Ammon's horn (tissue), 1 donor: ENCODE measurements at places on chromosomes 6 and 20.

GRCh38 chr6:97841763-97842162, 558.7 kb upstream of the MMS22L start:
- DNase-seq = no peak

DNA sequence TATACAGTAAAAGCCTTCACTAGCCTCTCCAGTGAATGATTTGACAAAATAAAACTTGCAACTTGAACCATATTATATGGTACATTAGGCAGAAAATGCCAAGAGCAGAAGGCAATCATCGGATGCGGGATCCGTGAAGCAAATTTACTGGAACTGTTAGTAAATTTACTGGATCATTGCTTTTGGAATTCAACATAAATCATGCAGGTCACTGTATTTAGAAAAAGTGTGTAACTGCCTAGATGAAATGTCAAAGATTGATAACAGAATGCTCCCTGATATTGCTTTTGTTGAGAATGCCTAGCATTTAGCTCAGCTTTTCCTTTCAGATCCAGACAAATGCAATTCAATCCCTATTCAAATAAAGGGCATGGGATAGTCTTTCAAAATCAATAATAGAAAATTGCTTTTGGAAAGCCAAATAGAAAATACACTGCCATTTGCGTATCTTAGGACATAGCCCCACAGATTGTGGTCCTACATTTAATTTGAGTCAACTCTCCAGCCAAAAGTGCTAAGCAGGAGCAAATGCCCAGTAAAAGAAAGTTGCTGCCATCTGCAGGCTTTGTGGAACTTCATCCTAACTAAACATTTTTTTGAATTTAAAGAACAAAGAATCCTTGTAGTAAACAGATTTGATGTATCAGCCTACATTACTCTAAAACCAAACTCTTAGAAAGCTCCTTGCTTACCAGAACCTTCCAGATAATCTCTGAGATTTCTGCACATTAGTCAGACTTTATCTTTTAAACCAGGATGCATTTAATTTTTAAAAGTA, 109.5 kb upstream of the HSF2 start:
- peak; percentile 49 for DNase-seq

- DNase-seq = no peak
These were observed 122.1 kb upstream of the SPACA1 start for GRCh38 chr6:87925373-87926060.

DNA sequence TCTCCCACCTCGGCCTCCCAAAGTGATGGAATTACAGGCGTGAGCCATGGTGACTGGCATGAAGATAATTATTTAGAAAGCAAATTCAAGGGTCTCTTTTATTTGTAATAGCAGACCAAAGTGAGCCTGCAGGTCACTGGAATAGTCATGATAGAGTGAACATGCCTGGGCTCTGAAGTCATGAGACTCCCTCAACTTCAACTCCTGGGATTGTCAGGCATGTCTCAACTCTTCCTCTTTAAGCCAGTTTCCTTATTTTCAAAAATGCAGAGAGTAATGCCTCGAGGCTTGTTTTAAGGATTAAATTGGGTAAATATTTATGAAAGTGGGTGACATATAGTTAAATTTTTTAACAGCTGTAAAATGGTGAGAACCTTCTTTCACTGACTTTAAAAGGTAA, 22.7 kb upstream of the HECA start:
- no peak for DNase-seq

- no peak for DNase-seq
These were observed 28.6 kb downstream of the ADRM1 start for GRCh38 chr20:62331347-62331746.

DNA sequence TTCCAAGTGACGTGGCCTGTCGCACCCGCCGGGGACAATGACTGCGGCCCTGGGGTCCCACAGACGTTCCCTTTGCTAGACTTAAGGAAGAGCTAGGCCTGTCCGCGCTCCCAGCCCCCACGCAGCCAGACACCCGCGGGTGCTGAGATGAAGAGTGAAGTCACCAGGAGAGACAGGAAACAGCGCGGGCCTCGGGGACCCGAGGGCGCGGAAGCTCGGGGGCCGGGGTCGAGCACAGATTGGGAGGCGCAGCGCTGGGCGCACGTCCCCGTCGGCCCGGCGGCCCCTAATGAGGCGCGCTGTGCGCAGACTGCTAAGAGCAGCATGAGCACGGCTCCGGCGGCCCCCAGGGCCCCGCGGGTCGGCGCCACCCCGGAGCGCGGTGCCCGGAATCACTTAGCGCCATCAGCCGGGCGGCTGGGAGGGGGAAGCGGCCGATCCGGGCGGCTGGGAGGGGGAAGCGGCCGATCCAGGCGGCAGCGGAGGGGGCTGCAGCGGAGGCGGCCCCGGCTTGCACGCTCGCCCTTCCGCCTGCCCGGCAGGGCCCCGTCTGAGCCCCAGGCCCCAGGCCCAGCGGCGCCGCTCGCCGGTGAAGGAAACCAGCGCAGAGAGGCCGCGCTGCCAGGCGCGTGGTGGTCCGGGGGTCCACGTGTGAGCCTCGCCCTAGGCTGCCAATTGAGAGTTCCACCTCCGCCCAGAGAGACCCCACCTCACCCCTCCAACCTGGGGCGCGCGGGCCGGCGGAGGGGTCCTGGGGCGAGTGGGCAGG, 8.3 kb upstream of the AVP start:
- DNase-seq = no peak

DNA sequence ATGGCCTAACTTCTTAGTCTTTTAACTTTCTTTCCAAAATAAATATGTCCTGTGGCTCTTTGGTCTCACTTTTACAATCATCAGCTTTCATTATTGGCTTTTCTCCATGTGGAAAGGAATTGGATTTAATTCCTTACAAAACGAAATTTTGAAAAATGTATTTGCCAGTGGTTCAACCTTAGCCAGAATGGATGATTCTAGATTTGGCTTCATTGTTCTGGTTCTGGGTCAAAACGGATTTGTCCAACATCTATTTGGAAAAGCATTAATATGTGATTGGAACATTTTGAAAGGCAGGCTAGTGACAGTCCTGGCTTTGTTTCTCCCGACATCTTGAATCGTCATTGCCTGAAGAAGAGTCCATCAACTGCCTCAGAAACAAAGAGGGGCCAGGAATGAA, 59.2 kb downstream of the TENT5A start:
- DNase-seq = no peak

- no peak for DNase-seq
These were observed 40.1 kb upstream of the TMEM181 start for GRCh38 chr6:158519761-158520160.

DNA sequence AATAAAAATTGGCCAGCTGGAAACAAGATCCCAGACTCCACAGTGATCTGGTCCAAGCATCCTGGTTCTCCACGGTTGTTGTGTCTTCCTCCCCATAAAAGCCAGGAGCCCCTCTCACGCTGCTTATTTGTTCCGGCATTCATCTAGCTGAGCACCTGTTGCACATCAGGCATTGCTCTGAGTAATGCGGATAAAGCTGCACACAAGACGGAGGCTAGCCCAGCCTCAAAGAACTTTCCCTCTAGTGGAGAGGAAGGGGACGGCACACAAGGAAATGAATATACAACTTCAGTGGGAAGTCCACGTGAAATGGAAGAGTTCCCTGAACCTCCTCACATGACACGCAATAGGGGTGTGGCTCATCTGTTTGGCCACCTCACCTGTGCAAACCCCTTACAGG, 30.3 kb upstream of the NXT1 start:
- DNase-seq = no peak

DNA sequence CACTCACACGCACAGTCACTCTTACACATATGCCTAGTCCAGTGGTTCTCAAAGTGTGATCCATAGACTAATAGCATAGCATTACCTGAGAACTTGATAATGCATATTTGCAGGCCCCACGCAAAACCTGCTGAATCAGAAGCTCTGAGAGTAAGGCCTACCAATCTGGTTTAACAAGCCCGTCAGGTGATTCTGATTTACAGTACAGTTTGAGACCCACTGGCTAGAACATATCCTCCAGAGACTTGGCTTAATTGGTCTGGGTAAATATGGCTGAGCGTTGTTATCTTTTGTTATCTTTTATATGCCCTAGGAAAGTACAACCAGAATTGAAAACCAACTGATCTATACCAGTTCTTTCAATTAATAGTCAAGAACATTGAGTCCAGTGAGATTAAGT, 9.6 kb downstream of the TSPYL4 start:
- no peak for DNase-seq

GRCh38 chr6:80321011-80321410, 214.5 kb downstream of the BCKDHB start:
- no peak for DNase-seq

- peak; percentile 57 for DNase-seq
These were observed 1211.1 kb upstream of the GJE1 start for GRCh38 chr6:140921366-140922226.

DNA sequence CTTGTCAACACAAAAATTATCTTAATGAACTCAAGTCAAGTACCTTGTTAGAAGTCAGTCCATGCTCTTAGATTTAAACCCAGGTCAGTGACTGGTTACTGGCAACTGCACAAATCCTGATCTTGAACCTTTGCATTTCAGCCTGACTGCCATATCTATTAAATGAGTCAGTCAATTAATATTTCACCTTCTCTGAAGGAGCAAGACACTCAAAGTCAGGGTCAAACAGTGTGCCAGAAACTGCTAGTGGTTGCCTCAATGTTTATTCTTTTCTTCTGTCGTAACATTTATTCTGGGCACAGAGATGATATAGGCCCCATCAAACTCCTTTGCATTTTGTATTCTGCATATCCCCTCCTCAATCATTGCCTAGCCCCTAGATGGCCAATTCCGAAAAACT, 193.9 kb upstream of the MOCS1 start:
- DNase-seq = no peak

DNA sequence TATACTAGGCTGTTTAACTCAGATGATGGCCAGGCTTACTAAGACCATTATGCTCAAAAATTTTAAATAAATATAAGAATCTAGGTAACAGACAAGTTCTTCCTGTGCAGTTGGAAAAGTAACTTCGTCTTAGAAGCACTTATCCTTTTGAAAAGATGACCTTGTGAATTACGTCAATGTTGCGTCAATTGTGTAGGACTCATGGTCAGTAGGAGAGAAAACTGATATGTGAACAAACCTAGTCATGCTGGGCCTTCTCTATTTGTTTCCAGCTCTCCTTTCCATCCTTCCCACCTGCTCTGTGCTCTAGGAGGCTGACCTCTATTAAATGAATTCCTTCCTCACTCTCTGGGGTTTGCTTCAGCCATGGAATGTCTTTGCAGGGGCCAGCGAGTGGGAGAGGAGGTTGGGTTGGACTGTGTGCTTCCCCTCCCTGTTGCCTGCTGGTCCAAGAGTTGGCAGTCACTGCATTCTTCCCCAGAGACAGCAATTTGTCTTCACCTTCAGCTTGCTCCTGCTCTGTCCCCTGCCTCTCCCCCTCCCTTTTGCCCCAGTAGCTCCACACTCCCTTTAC, 128.0 kb upstream of the TNFAIP3 start:
- DNase-seq = no peak

DNA sequence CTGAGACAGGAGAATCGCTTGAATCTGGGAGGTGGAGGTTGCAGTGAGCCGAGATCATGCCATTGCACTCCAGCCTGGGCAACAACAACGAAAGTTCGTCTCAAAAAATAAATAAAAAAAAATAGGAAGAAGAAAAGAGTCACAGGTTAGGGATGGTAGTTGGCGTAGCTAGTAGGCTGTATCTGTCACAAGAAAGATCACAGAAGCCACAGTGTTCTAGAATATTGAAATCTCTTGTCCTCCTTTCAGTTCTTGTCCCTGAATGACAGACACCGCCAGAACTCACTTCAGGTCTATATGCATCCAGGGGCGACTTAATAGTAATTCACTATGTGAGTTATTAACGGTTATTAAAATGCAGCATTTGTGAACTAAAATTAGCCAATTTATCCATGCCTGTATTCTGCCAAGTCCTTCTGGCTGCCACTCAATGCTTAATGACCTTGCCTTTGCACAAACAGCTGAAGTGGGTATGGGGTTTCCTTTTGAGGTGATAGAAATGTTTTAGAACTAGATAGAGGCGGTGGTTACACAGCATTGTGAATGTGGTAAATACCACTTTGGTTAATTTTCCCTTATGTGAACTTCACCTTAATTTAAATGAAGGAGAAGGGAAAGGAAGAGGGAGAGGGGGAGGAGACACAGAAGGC, 41.3 kb upstream of the ZMYND8 start:
- DNase-seq = no peak

DNA sequence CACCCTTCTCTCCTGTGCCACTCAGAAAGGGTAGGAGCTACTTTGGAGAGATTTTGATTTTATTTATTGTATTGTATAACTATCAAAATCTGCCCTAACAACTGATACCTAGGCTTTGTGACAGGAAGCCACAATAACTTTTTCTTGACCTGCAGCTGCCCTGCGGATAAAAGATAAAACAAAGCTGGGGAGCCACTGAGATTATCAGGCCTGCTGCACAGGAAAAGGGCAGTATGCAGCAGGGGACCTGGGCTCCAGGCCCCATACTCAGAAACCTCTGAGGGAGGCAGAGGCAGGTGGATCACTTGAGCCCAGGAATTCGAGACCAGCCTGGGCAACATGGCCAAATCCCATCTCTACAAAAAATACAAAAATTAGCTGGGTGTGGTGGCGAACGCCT, 980 bp upstream of the SNX21 start:
- DNase-seq = no peak

GRCh38 chr20:43507150-43508080, at the start of gene L3MBTL1:
Gene L3MBTL1 (plus strand): TSS chr20:43507697. CDS start chr20:43513504, 5,807 bp downstream.
- DNase-seq = no peak

DNA sequence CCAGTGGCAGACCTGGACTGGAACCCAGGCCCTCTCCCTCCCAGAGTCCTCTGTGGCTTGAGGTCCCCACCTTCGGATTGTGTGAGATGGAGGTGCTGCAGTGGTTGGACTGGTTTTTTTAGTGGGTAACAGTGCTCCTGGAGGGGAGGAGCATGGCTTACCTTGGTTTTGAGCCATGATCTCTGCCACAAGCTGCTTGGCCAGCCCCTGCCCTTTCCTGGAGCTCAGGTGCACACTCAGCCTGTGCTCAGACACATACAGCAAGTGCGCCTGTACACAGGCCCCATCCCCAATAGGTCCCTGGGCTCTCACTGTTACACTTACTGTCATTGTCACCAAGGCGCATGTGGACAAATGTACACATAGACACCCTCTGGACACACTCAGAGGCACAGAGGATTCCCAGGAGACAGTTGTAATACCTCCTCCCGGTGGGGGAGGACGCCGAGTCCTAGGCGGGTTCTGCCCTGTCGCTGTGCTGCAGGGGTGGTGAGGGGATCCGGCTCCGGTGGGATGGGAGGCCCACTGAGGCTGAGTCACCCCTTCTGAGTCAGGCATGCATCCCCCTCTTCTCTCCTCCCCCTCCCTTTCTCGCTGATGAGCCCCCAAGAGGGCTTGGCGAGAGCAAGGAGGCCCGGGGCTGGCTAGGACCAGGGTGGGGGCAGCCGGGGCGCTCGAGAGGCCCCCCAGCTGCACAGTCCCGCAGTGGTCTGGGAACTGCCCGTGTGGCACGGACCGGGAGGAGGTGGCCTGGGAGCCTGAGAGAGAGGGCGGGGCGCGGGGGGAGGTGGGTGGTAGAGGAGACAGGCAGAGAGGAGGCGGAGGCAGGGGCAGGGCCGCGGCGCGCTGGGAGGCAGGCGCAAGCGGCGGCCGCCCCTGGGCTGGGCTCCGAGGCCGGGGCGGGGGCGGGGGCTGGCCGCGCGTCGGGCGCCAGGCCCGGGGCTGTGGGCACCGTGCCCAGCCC, 522 bp upstream of the EPB41L1 start:
- DNase-seq = peak; percentile 92

GRCh38 chr20:62015540-62016288, 50.0 kb downstream of the TAF4 start:
- no peak for DNase-seq
